ENCODE measurements at places on chromosomes 2 and 18.

DNA sequence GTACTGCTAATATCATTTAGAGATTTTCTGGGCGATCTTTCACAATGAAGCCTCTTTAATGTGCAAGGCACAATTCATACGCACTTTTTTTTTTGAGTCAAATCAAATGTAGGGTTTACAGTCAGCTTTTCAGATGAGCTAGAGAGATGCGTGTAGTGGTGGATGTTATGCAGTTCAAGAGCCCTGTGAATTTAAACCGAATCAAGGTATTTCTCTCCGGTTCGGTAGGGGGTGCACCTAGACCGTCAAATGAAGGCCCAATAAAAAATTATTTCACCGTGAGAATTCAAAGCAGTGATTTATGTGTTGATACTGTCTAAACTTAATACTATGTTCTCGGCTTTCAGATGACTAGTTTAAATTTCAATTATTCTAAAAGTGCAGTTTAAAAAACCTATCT lies 1.1 kb downstream of the PTH2R start:
- peak; percentile 8 for DNase-seq

DNA sequence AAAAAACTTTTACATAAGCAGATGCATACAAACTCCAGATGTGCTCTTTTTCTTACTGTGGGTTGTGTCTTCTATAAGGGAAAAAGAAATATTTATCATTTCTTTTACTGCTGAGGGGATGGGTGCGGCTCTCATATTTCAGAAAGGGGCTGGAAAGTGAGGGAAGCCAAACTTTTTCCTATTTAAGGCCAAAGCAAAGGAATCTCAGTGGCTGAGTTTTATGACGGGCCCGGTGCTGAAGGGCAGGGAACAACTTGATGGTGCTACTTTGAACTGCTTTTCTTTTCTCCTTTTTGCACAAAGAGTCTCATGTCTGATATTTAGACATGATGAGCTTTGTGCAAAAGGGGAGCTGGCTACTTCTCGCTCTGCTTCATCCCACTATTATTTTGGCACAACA lies at the start of gene COL3A1:
Gene COL3A1 (plus strand): TSS at position 210 of the 400 bp plus-strand sequence. CDS start 117 bp downstream, at position 327.
- DNase-seq = no peak

DNA sequence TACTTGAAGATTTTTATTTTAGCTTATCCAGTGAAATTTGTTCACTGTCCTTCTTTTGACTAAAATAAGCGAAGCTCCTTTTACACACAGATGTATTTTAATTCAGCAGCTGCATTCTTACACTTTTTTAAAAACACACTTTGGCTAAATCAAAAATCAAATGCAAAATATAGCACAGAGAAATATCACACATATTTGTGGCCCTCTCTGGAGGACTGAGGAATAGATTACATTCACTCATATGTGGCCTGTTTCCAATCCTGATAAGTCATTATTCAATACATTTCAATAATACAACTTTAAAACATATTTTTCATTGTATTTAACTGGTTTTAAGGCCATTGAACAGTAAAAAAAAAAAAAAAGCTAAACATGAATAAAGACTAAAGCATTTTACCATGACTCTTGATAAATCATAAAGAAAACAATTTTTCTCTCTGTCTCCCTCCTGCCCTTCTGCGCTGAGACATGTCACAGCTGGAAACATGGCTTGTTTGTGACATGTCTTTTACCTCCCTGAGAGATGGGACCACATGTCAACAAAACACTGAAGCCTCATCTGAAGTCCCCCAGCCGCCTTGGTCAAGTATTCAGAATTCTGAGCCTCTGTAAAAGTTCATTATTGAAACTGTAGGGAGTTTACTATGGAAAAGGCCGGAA lies 221.0 kb downstream of the ZNF407 start:
- no peak for DNase-seq

- peak; percentile 51 for DNase-seq
Observed at GRCh38 chr2:192655916-192656315, 461.2 kb upstream of the TMEFF2 start.

GRCh38 chr2:48144777-48145176 lies 238.5 kb upstream of the FBXO11 start:
- DNase-seq = no peak

GRCh38 chr18:50315100-50315871 lies 27.8 kb upstream of the CXXC1 start:
- no peak for DNase-seq

DNA sequence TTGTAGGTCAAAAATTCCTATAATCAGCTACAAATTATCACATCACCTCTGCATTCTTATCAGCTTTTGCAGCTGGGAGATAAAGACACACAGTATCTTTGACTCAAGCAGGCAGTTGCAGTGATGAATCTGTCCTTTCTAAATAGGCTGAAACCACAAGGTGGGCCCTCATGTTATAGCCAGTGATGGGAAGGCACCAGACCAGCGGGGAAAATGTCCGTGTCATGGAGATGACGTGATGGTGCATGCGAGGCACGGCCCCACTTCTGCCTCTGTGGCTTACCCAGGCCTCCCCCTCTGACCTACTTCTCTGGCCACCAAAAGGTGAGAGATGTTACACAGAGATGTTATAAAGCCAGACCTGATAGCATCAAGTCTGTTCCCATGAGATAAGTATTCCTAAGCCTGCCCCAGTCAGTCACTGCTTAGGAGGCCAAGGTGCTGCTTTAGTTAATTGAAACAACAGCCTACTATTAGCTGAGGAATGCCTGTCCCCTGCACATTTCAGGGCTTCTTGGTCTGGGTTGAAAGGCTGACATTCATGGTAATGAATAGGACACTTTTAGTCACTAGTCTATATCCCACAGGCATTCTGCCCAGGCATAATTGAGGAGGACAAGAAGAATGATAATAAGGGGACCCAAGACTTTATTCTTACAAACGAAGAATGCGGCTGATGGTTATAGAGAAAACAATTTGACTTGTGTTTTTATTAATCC lies 327.9 kb downstream of the LPIN1 start:
- DNase-seq = no peak

GRCh38 chr2:60525899-60526298 lies 27.6 kb downstream of the BCL11A start:
- DNase-seq = no peak

DNA sequence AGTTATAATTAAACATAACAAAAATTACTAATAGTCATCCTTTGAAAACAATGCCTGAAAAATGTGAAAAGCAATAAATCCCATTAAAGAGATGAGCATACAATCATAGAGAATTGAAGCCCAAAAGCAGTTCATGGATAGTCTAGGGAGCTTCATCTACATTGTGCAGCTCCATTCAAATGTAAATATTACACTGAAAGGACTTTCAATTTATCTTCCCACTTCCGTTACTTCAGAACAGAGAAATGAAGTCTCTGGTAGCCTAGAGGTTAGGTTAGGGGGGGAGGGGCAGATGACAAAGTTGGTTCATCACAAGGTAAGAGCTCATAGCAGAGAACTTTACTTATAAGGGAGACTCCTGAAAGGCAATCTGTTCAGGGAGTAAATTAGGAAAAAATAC lies 126.6 kb upstream of the RGPD4 start:
- DNase-seq = peak; percentile 18

DNA sequence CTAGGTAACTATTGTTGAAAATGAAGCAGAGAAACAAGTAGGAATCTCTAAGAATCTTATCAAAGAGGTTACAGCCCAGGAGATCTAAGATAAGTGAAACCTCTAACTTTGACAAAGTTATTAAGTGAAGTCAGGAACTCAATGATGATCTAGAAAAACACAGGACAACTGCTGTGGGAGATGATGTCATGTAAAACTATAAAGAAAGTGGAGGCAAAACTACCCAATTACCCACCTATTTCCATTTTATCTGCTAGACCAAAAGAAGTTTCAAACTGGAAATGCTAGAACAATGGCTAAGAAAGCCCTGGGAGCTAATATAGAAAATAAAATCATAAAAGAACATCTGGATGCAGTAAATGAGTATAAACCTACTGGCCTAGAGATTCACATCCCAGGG lies 50.3 kb downstream of the SATB2 start:
- no peak for DNase-seq

GRCh38 chr18:35376742-35377695 lies at the start of gene ZNF396:
TSS of gene ZNF396 (minus strand) at chr18:35377337. CDS start at chr18:35374292, 3,045 bp downstream.
- peak; percentile 53 for DNase-seq

- DNase-seq = peak; percentile 57
Observed at GRCh38 chr2:214410918-214411554, at the start of gene VWC2L. TSS of gene VWC2L (plus strand) at chr2:214411054. CDS start at chr2:214414194, 3,140 bp downstream.

DNA sequence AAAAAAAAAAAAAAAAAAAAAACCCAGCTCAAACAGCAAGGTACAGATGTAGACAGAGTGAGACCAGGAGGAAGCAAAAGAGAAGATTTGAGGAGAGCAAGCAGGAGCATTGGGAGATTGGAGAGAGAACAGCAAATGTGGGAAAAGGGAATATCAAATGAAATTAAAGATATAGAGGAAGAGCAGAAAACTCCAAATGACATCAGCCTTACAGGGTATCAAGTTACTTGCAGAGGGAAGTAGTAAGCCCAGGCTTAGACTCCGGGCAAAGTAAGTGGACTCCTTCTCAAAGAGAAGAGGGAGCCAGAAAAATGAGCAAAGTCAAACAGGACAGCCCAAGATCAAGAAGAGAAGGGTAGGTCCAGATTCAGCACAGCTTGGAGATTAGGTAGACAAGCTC lies 93.3 kb upstream of the PPP1CB start:
- DNase-seq = no peak

DNA sequence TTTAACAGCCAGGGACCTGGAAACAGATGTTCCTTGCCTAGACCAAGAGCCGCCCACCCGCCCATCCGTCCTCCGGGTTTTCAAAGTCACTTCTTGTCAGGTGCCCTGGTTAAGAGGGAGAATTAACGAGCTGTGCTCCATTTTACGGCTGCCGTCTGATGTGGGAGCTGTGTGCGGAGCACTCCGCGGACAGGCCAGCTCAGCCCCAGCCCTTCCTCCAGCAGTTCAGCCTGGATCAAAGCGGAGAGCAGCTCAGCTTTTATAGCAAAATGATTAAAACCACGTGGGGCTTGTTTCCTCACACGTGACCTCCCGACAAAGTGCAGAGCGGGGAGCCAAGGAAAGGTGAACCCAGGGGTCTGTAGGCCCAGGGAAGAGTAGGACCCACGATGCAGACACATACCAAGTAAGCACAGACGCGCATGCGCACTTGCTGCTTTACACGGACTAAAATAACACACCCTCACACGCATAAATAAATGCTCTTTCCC lies 46.1 kb upstream of the PKDCC start:
- no peak for DNase-seq

GRCh38 chr18:77012806-77013541 lies 119.6 kb downstream of the MBP start:
- no peak for DNase-seq

DNA sequence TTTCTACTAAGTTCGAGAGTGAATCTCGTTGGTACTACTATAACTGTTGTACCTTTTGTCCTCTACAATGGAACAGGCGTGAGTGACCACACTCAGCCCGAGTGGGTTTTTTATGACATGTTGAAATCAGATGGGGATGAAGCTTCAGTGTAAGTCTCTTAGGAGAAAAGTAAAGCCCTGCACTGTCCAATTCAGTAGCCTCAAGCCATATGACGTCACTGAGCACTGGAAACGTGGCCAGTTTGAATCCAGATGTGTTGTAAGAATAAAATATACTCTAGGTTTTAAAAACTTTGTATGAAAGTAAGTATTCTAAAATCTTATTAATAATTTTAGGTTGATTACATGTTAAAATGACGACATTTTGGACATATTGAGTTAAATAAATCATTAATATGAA lies 101.7 kb upstream of the SP3 start:
- no peak for DNase-seq

DNA sequence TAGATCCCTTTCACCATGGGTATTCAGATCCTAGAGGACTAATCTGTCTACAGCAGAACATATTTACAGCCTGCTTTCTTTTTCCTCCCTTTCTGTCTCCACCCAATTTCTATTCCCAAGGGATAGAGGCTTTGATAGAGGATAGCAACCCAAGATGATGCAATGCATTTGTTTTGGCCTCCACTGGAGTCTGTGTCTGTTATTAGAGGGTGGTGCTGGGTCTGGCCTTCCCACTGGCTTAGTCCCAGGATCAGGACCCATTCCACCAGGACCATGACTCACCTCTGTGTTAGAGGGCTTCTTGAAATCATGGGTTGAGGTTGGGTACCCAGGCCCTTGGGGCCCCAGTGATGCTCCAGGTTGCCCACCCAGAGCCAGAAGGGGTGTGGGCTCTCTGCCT lies 239.7 kb upstream of the TNP1 start:
- no peak for DNase-seq

DNA sequence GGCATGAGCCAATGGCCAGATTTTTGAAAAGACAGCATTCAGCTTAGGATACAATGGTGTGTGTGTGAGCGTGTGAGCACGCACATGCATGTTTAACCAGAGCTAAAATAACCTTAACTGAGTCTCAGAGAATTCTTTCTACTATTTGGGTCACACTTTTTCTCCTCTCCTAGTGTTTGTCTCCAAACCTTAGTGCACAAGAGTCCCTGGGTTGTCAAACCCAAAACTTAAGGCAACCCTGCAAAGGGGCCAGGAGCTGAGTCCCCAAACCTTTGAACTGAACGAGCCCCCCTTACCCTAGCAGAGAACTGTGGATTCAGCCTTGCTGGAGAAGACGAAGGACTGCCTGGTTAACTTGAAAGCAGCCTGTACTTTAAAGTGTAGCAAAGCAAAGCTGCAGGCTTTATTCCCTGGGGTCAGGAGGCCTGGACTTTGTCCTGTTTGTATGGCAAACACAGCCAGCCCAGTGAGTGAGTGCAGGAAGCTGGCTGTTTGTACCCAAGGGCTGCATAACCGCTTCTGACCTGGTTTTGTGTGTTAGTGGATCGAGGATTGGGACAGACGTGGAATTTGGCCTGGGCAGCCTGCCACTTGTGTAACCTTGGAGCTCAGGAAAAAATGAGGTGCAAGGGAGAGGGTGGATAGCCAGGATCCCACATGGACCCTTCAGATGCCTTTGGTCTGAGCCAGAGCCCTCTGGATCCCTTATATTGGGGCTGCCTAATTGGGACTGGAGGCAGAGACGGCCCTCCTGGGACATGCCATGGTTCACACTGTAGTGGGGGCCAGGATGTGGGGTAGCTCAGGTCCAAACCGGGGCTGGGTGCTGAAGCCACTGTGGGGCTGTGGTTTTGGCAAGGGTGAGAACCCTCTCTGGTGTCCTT lies 6.4 kb upstream of the PSMD1 start:
- DNase-seq = no peak

GRCh38 chr2:236577481-236578410 lies 8.1 kb downstream of the ACKR3 start:
- no peak for DNase-seq

DNA sequence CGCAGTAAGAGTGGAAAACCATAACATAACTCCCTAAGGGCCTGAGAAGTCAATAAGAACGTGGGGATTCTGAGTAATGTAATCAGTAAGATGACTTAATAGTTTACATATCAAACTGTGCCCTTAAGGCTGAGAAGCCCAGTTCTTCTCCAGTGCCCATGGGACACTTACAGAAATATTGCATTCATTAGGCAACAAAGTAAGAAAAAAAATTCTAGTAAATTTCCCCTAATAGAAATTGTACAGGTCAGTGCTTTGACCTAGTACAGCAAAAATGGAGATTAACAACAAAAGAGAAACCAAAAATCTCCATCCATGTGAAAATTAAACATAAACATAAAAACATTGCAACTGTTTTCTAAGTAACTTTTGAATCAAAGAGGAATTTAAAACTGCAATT lies 139.8 kb upstream of the HS6ST1 start:
- no peak for DNase-seq

All from NCI-H2171 (cell line).